Brain pericyte (primary cell): ENCODE measurements at places on chromosomes 7 and 10.
A peak's percentile ranks its signal among the peaks of the same experiment; 100 is the strongest.

GRCh38 chr10:30355601-30356000 lies 6.5 kb upstream of the MTPAP start:
- DNase-seq = no peak

- DNase-seq = no peak
These were observed 37.0 kb upstream of the EGR2 start for GRCh38 chr10:62852961-62853702.

DNA sequence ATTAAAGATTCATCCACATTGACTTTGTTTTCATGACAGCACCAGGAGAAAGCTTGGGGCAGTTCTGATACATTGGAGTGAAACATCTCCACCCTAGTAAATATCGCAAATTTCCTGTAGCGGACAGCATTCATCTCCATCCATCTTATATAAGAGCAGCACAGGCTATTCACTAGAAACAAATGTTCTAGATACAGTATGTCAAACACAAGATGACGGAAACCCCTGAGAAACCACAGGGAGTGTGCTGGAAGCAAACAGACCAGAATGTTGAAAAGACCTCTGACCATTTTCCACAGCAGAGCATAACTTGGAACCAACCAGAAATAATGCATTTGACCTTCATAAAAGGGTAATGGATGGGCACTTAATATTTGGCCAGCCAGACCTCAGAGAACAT lies 343.9 kb downstream of the SORCS1 start:
- no peak for DNase-seq

DNA sequence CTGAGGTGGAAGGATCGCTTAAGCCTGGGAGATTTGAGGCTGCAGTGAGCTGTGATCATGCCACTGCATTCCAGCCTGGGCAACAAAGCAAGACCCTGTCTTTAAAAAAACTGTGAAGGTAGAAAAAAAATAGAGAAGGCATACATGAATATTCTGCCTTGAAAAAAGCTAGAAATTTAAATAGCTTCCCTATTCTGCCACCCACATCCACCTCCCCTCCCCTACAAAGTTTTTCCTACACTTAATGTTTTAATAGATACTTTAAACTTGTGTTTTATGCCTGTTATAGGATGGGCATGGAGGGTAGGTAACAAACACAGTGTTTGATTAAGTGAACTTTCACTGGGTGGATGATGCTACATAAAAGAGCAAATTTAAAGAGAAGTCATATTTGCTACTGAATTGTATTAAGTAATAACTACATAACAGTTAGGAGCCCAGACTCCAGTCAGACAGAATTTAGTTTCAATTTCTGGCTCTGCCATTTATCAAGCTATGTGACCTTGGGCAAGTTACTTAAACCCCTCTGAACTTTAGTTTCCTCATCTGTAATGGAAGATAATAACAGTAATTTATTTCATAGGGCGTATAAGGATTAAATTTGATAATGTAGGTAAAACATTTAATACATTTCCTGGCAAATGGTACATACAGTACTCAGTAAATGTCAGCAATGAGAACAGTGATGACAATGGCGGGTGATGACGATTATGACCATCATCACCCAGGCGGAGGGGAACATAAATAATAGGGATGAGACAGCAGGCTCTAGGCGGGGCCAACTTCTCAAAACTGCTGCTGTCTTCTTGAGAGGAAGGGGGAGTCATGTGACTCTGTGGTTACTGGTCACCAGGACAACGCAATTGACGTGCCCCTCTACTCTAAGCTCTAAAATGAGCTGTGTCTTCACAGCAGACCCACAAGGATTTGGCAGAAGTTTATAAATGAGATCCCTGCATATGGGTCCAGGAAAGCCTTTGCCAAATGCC lies 15.8 kb downstream of the DNMBP start:
- peak; percentile 71 for DNase-seq

DNA sequence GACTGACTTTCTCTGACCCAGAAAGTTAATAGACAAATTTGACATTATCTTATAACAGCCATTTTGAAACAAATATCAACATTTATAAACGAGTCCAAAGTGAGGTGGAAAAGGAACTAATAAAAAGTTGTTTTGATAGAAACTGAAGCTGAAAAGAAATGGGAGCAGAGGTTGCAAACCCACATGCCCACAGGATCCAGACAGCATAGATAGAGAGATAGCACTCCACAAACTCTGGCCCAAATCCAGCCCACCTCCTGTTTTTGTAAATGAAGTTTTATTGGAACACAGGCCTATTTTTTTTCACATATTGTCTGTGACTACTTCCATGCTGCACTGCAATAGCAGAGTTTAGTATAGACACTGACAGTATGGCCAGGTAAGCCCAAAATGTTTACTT lies 171.9 kb downstream of the PRKG1 start:
- DNase-seq = no peak

- DNase-seq = no peak
These were observed 191.9 kb downstream of the C7orf25 start for GRCh38 chr7:42720012-42720411.
